ENCODE measurements at places on chromosomes 3 and 15.

DNA sequence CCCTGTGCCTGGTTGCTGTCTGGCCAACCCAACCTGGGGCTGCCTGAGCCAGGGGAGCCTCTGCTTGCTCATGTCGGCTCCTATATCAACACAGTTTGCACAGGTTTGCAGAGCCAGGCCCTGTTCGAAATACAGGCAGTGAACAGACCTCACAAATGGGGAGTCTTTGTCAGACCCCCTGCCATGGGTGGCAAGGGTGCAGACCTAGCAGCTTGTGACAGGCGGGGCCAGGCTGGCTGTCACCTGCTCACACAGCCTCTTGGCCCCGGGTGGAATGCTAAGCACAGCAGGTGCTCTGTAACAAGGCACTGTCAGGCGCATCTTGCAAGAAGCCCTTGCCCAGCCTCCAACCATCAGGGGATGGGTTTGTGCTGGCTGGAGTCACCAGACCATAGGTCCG is 47.3 kb downstream of the BDH1 start:
- DNase-seq = no peak

- DNase-seq = no peak
Measured at GRCh38 chr3:18579661-18580060, 154.5 kb upstream of the SATB1 start.

DNA sequence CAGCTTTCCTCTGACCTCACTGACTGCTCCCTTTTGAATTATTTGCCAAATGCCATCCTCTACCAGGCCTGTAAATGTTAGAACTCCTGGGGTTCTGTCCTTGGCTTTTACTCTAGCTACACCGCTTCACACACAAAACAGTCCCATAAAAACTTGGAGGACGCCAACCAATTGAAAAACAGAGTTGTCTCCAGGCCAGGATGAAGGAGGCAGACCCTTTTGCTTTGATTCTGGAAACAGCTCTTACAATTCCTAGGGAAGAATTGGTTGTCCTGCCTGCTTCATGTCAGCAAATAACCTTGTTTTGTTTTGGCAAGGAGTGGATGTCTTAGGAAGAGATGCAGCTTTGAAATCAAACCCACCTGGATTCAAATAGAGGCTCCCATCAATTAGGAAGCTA is 375.5 kb downstream of the UNC13C start:
- DNase-seq = no peak

DNA sequence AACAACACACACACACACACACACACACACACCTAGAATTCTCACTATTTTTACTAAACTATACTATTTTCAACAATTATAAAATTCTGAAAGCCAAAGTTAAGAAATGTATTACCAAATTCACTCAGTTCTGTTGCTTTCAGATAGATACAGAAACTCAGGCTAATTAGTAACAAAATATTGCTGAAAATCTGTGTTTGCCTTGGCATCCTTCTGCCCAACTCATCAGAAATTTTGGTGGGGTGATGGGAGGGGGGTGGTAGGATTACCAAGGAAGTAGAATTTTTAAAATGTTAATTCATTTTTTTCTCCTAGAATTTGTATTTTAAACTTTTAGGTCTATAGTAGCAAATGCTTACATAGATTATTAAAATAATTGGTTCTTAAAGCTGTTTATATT is 2.7 kb upstream of the CPOX start:
- no peak for DNase-seq

- DNase-seq = no peak
Measured at GRCh38 chr15:35669432-35670045, 123.6 kb upstream of the DPH6 start.

Data from tibial artery (tissue), 4 donors.